ENCODE measurements at places on chromosomes 2 and 18.

- peak; percentile 93 for DNase-seq
Measured at GRCh38 chr18:32373995-32374394, 96.7 kb downstream of the GAREM1 start.

DNA sequence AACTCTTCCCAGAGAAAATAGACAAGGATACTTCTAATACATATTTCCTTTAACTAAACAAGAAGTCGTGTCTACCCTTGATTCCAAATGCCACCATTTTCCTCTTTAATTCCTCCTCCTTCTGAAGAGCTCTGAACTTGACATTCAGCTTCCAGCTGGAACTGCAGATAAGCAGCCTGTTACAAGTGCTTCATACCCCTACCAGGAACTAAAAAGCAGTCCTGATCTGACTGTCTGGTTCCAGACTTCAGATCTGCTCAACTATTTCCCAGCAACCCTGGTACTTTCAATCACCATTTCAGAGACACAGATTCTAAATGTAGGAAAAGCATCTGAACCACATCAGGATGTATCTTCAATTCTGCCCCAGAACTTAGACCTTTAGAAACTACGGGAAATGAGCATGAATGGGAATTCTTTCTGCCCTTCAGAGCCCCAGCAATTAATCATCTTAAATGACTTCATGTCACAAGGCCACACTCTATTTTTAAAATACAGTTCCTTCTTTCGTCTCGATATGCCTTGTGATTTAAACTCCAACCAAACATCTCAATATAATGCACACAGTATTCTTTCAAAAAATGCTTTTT lies 159.5 kb downstream of the L3MBTL4 start:
- DNase-seq: no peak

- no peak for DNase-seq
Measured at GRCh38 chr2:214902286-214902685, 92.8 kb upstream of the BARD1 start.

- no peak for DNase-seq
Measured at GRCh38 chr2:100707016-100707947, 112.7 kb upstream of the NPAS2 start.

GRCh38 chr18:35971661-35972196 lies 750 bp upstream of the RMP24 start:
- no peak for DNase-seq

GRCh38 chr2:119119999-119120756 lies 38.4 kb downstream of the C1QL2 start:
- DNase-seq: no peak

GRCh38 chr2:111986116-111986900 lies 68.8 kb upstream of the TMEM87B start:
- DNase-seq: no peak

GRCh38 chr2:106332054-106332453 lies 136.2 kb downstream of the RGPD3 start:
- peak; percentile 43 for DNase-seq

DNA sequence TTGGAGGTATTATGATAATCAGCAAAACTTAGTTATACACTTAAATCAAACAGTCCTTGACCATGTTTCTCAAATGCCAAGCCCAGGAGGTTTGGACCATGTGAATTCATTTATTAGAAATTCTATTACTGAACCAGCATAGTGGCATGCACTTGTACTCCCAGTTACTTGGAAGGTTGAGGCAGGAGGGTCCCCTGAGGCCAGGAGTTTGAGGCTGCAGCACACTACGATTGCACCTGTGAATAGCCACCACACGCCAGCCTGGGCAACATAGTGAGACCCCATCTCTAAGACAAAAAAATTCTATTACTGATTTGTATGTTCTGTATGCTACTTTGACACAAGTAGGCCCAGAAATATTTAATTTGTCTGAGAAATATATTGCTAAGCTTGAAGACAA lies 43.6 kb upstream of the FZD7 start:
- no peak for DNase-seq

GRCh38 chr18:6368017-6368416 lies 46.7 kb downstream of the L3MBTL4 start:
- no peak for DNase-seq

GRCh38 chr18:44586782-44587524 lies 93.7 kb upstream of the SETBP1 start:
- no peak for DNase-seq

DNA sequence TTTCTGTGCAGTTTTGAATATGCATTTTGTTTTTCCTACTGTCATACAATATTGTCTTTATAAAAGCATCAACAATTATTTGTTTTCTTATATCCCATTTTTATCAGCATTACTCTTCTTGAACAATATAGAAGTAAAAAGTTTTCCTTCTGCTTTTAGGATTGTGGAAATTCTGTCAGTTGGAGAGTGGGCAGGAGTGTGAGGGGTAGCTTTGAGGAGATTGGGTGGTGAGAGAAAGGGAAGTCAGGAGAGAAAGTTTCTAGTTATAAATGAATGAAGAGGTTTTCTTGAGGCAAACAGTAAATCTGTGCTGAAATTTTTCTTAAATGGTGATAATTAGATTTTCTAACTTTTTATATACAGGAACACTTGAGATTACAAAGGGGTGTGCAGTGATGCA lies 151.7 kb upstream of the NOSTRIN start:
- DNase-seq: no peak

DNA sequence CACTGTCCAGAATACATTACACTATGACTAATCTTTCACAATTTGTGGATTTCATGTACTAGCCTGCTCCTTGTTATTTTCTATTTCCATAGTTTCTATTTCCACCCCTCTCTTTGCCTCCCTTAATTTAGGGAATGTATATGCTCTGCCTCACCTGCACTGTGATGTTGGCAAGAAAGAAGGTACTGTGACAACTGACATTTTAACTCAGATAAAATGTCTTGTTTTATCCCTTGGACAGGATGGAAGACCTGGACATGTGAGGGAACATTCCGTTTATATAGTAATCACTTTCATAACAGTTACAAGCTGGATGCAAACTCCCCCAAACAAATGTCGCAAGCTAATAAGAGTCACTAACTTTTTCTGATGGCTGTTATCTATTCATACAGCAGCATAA lies 21.5 kb upstream of the DSG3 start:
- DNase-seq: no peak

GRCh38 chr2:144162652-144163051 lies 357.3 kb downstream of the ZEB2 start:
- DNase-seq: peak; percentile 2

GRCh38 chr2:162994718-162995117 lies 156.2 kb upstream of the KCNH7 start:
- no peak for DNase-seq

GRCh38 chr2:15388406-15389325 lies 172.5 kb downstream of the NBAS start:
- no peak for DNase-seq

- no peak for DNase-seq
Measured at GRCh38 chr18:59842947-59843346, 56.8 kb upstream of the PMAIP1 start.

DNA sequence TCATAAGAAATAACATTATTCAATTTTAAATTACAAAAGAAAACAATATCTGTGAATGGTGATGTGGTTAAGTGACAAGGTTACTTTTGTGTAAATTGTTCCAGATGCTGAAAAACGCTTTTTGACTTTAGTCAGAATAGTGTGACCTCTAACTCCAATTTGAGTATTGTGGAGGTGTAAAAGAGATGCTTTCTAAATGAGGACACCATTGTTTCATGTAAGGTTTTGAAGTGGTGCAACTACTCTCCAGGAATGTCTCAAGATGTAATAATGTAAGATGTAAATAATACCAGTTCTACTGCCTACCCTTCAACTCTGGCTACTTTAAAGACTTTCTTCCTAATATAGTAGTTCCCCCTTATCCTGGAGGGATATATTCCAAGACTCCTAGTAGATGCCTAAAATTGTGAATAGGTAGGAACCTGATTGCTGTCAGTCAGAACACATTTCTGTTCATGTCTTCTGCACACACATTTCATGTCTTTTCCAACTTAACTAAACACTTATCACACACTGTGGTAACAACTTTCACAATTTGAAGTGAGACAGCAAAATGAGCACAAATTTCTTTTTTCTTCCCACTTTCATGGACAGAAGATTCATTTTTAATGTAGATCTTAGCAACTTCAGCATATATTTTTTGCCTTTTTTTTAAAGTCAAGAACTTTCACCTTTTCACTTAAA lies 39.1 kb upstream of the PPP1R1C start:
- DNase-seq: no peak

DNA sequence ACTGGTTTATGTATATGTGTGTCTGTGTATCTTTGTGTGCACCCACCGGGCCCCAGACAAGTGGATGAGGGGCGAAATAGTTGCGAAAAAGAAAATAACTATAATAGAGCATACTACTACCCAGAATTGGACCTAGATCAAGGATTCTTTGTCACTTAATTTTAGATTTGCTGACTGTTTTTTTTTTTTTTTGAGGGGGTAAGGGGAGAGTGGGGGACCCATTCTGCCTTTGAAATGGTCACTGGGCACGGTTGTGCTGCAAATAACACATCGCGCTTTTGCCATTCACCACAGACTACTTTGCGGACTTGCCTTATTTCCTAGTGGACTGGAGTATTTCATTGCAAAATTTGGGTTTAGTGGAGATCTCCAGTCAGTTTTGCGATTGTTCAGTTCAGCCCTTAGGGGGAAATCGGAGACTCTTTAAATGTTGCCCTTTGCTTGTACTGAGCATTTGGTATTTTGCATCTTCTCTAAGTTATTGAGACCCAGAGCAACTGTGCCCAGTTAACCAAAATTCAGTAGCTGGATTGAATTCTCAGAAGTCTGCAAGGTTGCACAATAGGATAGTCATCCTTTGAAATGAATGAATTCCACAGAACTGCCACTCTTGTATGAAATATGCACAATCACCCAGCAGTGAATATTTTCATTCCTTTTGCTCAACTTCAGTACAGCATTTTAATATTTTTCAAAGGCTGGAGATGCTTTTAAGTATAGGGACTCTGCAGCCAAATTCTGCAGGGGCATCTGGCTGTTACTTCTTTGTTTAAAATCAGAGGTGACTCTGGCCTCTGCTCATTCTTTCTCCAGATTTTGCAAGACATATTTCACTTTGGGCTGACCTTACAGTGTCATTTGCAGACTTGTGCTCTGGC lies 2.9 kb downstream of the TRIB2 start:
- DNase-seq: no peak

- DNase-seq: no peak
Measured at GRCh38 chr2:136132825-136133155, 14.8 kb upstream of the CXCR4 start.

- DNase-seq: no peak
Measured at GRCh38 chr18:3329872-3330271, 67.9 kb downstream of the MYL12B start.

DNA sequence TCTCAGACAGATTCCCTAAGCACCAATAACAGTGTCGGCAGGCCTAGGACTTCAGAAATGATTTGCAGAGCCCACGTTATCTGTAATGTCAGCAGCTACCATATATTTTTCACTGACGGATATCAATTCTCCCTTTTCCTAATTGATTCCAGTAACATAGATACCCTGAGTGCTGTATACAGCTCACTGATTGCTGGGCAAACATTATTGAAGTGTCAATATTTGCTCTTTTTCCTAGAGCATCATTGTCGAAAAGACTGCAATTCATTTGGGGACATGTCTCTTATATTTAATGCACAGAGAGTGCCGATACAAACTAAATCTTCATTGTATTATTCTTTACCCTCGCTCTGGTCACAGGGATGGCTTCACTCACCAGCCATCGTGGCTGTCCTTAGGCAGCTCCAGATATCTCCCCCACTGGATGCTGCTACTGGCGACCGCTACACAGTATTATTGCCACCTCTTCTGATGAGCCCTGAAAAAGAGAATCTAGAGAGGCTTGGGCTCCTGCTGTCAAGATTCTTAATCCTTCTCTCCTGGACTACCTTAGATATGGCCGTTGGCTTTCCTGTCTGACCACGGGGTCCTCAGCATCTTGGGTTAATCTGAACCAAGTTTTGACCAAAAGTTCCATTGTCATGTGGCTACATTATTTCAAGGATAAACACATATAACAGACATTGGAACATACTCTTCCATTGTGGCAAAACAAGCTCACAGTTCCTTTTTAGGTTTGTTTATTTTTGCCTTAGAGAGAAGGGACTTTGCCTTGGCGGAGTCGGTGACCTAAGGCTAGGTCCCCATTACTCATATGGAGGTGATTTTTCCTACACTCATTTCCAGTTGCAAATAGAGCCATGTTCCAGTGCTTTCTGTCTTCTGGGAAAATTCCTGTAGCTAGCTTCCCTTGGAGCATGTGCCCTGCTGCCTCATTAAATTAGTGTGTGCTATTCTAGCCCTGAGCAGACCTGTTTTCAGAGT lies 105.4 kb downstream of the CPO start:
- DNase-seq: no peak

GRCh38 chr2:189412330-189412953 lies 28.8 kb upstream of the WDR75 start:
- DNase-seq: no peak

GRCh38 chr2:201600906-201601305 lies 42.4 kb downstream of the TMEM237 start:
- no peak for DNase-seq

DNA sequence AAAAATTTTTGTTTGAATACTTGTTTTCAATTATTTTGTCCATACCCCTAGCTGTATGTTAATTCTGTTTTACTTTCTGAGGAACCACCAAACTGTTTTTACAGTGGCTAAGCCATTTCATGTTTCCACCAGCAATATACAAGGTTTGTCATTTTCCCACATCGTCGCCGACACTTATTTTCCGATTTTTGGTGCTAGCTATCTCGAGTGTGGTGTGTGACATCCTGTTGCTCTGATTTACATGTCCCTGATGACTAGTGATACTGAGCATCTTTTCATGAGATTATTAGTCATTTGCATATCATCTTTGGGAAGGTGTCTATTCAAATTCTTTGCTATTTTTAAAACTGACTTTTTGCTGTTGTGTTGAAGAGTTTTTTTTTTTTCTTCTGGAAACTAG lies 7.2 kb upstream of the GPC1 start:
- DNase-seq: no peak

GRCh38 chr2:142515493-142515892 lies 362.0 kb upstream of the KYNU start:
- no peak for DNase-seq

DNA sequence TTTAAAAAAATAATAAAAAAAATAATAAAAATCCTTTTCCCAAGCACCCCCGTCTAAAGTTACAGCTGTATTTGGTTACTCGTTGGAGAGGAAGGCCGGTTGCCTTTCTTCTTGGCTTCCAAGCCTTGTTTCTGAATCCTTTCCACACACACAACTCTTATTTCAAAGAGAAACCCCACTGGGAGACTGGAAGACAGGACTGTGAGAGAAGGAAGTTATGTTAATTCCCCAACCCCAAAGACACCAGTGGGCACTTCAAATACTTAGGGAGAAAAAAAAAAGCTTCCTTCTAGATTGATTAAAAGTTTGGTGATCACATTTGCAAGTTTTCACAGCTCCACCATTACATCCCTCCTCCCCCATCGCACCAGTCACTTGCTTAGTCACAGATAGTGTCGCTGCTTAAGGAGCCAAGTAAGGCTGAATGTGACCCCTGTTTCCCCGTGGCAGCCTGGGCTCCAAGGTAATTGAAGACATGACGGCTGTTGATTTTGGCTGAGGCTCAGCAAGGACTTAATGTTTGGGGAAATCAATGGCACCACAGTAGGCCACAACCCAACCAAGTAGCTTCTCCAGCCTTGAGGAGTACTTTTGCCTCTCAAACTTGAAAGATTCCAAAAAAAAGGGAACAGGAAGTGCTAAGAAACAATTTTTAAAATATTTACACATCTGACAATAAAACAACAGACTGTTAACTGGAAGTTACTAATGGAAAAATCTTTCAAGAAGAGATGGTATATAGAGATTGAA lies 40.8 kb upstream of the FRZB start:
- no peak for DNase-seq
